ENCODE measurements at places on chromosomes 2 and 18.

GRCh38 chr2:185880396-185880795 lies 141.8 kb downstream of the FSIP2 start:
- no peak for DNase-seq

- DNase-seq, result no peak
Measured at GRCh38 chr18:57333940-57334339, 18.4 kb upstream of the ST8SIA3 start.

DNA sequence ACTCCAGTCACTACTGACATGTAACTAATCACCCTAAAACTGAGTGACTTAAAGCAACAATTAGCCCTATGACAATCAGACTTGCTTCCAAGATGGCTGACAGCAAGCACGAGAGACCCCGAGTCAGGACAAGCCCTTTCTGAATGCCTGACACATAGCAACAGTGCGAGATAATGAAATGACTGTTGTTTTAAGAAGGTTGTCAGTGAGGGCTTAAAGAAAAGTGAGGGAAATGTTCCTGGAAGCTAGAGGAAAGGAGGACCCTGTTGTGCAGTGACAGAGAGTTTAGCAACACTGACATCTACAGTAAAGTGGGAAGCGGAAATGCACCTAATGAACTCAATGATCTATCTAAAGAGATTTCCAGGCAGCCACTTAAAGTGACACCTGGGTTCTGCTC lies 163.1 kb downstream of the STK39 start:
- no peak for DNase-seq

DNA sequence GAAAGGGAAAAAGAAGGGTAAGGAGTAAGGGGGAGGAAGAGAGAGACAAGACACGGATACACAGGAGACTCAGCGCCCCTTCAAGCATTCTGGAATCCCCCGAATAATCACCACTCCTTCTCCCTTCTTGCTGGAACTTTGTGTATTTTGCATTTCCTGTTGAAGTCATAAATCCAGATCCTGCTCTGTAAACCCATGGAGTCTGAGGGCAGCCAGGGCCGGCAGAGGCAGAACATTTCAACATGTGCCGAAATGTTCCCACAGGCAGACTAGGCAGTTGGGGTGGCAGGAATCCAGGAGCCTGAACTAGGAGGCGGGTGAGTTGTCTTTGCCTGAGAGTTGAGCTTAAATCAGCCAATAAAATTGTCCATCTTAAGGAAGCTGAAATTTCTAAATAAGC lies 193.1 kb downstream of the SH3RF3 start:
- DNase-seq, result no peak

DNA sequence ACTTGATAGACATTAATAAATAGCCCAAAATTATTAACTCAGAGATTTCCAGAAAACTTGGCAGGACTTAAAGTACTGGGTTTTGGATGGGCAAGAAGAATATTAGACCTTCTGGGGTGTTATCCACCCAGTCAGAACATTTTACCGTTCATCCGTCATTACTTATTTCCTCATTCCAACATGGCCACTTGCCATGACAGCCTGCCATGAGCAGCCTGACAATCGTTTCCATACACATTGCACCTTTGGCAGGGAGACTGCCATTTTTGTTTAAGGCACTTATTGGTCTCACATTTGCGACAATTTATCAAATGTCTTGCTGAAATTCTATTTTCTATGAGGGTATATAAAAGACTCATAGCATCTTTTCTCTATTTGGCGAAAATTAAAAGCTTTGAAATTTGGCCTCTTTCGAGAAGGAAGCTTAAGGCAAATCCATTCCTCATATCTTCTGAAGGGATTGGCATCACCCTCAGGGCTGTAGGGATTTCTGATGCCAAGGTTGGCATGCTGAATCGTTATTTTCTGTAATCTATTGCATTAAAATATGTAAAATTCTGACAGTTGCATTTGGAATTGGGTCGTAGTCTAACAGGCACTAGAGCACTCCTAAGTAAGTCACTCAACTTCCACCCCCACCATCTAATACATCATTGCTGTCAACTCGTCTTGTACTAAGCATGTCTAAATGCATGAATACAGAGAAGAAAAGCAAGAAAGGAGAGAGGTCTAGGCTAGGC lies 406.3 kb upstream of the PIK3C3 start:
- DNase-seq, result no peak

- no peak for DNase-seq
Measured at GRCh38 chr18:40031435-40031834, 1923.6 kb upstream of the PIK3C3 start.

DNA sequence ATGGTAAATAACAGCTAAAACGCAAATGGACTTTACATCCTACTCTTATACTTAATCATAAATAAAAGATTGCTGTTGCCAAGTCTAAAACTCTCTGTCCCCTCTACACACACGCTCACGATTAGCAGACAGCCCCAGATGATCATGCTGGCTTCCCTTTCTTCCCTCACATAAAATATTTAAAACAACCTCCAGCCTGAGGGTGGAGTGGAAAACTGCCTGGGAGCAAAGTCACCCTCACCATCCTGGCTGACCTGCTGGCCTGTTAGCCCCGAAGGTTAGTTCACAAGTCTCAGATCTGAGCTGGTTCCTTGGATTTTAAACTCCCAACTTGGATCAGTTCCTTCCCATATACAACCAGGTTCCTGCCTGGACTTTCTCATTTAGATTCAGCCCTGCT lies 288.2 kb downstream of the NBAS start:
- DNase-seq, result no peak

GRCh38 chr2:47046271-47046670 lies 108.8 kb downstream of the STPG4 start:
- DNase-seq, result no peak

- DNase-seq, result no peak
Measured at GRCh38 chr2:163369111-163369510, 366.7 kb downstream of the FIGN start.

DNA sequence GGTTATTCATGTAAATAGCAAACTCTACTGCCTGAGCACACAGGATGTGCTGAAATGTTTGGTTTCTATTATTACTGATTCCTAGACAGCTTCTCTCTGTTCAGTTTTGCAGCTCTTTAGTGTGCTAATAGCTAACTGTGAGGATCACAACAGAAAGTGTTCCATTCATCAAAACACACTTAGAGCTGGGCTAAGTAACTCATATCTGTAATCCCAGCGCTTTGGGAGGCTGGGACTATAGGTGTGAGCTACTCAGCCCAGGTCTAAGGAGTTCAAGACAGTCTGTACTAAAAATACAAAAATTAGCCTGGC lies 63.2 kb downstream of the MOGAT1 start:
- DNase-seq, result no peak

DNA sequence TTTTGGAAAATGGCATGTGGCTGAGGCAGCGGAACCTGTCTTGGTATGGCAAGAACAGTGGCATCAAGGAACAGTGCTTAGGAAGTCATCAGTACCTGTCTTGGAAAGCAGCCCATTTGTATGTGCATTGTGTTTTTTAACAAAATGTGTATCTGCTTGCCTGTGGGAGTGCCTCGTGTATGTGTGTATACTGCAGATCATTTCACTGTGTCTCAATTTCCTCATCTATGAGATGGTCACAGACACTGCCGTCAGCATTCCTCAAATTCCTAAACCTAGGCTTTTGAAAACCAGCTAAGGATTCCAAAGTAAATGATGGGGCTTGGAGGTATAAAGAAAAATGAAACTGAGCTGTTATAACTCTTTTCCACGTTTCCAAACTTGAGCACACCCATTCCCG lies 441.3 kb downstream of the RND3 start:
- no peak for DNase-seq

DNA sequence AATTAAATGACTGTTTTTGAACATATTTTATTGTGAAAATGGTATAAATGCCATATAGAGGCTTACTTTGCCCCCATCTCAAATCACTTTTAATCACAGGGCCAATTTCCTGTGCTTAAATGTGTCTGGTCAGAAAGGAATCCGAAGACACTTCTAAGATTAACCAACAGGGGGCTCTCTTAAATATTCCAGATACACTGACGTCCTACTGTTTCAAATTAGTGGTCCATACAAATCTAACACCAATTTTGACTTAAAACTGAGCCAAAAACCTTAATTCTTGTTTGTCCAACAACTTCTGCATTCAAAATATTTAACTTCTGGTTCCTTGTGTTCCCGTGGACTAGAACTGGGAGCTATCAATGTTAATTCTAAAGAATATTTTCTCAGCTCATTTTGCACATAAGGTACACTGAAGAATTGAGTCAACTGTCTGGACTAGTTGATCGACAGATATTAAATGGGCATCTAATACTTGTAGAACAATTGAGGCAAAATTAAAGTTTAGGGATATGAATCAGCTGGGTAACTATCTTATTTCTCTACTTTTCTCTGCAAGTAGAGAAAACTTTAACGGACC lies 557.5 kb downstream of the ARHGAP15 start:
- no peak for DNase-seq

DNA sequence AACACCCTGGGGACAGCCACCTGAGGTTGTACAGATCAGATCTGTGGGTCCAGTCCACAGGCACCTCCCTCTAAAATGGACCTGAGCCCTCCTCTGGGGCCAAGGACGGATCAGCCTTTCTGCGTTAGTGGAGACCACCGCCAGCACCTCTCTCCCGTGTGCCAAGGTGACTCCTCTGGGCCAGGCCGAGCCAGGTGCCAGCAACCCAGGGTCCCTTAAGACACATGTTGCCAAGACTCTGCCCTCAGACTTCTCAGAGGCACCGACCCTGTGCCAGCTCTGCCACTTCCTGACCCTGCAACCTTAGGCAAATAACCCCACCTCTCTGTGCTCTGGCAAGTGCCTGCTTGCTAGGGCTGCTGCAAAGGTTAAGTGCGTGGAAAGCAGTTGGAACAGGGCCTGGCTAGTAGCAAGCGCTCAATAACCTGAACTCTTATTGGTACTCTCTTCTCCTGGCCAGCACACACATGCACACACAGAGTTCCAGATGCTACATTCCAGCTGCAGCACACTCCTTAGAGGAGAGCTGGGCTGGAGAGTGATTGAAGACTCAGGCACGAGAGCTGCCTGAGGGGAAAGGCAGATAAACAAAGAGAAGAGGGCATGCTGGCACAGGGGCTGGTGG lies 105.6 kb downstream of the TNS1 start:
- DNase-seq, result no peak

DNA sequence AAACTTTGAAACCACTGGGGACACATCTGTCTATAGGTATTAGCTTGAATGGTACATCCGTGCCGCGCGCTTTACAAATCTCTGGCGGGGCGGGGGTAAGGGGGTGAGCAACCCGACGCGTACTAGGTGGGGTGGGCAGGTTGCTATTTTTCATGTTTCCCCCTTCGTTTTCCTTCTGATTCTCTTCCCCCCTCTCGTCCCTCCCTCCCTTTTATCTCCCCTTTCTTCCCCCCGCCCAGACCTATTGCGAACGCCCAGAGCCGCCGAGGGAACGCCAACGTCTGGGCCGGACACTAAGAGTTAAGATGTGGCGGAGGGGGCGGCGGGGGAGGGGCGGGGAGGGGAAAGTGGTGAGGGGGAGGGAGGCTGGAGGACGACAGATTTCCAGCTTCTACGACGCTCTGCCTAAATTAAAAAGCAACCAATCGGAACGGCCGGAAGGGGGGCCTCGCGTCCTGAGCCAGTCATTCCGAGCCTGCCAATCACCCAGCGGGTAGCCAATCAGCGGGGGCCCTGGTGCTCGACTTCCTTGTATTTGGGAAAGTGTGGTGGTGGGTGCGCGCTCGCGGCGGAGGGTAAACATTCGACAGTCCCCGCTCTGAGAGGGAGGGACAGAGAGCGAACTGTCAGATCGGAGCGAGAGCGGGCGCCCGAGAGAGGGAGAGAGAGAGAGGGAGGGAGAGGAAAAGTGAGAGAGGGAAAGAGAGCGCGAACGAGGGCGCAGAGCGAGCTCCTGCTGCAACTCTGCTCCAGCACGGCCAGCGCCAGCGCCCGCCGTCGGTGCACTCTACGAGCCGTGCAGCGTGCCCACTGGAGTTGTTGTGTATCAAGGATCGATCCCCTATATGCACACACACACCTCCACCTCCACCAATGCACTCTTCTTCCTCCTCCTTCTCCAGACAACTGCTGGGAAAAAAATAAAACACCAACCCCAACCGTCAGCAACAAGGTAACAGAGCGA lies at the start of gene POU3F3:
Gene POU3F3 (plus strand): TSS at position 582 of the 964 bp plus-strand sequence. CDS start 1,396 bp downstream, outside the sequence.
- DNase-seq, result no peak

DNA sequence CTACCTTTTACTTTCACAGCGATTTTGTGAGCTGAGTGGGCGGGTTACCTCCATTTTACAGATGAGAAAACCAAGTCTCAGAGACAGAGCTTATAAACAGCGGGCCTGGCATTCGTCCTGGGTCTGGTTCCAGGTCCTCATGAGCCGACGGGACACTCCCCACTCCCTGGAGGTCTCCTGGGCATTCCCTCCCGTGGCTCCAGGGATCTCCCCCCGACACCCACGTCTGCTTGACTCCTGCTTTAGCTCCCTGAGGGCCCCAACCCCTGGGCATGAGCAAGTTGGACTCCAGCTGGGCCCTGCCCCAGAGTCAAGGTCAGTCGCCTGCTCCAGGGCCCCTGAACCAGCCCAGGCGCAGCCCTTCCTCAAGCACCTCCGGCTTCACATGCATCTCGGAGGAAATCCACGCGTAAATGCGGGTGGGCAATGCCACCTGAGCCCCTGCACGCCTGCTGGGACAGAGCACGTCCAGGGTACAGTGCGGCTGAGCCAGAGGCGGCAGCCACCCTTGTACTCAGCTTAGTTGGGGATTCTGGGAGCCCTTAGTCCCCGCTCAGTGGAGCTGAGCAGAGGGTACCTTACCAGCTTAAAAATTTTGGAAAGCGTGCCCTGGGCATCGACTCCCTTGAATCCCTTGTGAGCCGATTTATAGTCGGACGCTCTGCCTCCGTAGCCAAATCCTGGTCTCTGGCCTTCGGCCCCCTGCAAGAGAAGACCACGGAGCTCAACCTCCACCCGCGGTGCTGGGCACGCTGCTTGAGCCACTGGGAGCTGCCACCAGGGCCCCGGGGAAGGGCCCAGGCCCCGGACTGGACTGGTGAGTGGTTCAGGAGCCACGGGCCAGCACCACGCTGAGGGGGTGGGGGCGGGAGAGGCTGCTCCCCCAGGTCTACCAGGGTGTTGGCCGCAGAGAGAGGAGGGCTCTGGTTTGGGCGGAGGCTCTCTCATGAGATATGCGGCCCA lies 148.1 kb downstream of the MBP start:
- DNase-seq, result no peak

- no peak for DNase-seq
Measured at GRCh38 chr2:9793156-9793917, 49.9 kb upstream of the TAF1B start.

DNA sequence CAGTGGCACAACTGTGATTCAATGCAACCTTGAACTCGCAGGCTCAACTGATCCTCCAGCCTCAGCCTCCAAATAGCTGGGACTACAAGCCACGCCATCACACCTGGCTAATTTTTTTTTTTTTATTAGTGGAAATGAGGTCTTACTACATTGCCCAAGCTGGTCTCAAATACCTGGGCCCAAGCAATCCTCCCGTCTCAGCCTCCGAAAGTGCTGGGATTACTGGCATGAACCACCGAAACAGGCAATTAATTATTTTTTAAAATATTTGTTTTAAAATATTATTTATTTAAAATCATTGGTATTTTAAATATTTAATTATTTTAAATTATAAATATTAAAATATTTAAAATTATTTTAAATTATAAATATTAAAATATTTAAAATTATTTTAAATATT lies 24.5 kb downstream of the SRBD1 start:
- DNase-seq, result no peak
